ENCODE measurements at places on chromosomes 6 and 20.

GRCh38 chr6:113558431-113558830 lies 298.7 kb upstream of the MARCKS start:
- DNase-seq = no peak

GRCh38 chr6:20565342-20565741 lies 31.1 kb downstream of the CDKAL1 start:
- DNase-seq = no peak

- no peak for DNase-seq
Measured at GRCh38 chr20:55394592-55394991, 610.7 kb downstream of the CBLN4 start.

DNA sequence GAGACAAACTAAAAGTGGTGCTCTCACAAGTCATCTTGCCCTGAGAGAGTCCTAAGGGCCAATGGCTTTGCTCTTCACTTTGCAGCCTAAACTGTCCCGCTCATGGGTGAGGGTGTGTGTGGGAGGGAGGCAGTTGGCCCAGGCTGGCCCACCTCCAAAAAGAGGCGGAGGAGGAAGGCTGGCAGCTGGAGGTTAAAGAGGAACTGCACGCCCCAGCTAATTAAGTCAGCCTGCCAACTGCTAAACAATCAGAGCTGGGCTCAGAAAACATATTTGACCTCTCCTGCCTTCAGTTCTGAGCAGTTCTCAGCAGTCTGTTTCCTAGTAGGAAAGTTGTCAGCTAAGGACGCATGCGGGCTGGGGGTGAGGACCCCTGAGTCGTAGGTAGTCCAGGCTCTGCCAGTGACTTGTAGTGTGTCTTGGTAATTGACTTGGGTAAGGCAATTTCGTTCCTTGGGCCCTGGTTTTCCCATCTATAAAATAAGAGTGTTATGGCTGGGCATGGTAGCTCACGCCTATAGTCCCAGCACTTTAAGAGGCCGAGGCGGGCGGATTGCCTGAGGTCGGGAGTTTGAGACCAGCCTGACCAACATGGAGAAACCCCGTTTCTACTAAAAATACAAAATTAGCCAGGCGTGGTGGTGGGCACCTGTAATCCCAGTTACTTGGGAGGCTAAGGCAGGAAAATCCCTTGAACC lies 17.0 kb downstream of the GSS start:
- no peak for DNase-seq

DNA sequence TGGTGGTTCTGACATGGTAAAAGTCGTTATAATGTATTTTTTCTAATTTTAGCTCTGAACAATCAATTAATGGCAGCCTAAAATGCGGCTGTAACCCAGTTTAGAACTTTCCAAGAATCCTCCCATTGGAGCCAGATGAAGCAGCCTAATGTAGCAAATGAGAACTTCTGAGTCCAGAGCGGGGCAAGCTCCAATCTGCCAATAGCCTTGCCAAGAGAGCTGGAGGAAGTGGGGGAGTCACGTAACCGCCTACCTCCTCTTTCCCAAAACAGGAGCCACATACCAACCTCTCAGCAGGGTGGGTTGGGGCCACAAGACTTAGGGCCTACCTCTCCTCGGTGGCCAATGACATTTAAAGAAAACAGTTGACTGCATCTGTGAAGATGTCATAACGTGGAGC lies 230.6 kb downstream of the SOD2 start:
- no peak for DNase-seq

DNA sequence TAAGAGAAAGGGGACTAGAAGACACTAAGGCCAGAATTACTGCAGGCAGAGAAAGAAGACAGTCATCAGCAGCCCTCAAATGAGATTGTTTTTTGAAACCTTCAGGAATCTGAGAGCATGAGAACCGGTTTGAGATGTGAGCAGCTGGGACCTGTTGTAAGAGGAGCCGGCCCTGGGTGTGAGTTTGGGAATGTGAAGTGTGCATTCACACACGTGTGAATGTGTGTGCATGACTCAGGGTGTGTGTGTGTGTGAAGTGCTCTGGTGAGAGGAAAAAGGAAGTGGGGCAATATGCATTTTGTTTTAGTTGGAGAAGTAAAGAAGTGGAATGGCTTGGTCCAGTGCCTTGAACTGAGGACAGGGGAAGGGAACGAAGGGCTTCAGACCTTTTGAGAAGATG lies 4.3 kb downstream of the SCUBE3 start:
- no peak for DNase-seq

DNA sequence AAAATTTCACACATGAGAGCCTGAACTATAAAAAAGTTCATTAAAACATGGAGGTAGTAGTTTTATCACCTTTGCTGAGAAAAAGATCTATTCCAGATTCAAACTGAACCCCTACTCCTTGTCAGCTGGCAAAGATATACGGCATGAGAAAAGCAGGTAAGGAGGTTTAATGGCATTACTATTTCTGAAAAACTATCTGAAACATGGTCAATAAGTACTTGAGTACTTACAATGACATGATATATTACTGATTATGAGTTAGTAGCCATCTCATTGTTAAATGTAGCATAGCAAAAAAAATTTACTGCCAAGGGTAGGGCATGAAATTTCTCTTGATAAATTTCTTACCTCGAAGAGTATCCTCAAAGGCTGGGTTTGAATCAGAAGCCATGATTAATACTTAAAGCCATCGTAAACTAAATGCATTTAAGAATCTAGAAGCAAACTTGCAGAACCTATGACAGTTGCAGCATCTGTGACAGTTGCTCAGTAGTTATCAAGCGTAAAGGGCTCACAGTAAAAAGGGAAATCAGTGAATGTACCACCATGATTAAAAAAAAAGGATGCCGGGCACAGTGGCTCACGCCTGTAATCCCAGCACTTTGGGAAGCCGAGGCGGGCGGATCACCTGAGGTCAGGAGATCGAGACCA lies 8.7 kb downstream of the SLC17A5 start:
- no peak for DNase-seq

DNA sequence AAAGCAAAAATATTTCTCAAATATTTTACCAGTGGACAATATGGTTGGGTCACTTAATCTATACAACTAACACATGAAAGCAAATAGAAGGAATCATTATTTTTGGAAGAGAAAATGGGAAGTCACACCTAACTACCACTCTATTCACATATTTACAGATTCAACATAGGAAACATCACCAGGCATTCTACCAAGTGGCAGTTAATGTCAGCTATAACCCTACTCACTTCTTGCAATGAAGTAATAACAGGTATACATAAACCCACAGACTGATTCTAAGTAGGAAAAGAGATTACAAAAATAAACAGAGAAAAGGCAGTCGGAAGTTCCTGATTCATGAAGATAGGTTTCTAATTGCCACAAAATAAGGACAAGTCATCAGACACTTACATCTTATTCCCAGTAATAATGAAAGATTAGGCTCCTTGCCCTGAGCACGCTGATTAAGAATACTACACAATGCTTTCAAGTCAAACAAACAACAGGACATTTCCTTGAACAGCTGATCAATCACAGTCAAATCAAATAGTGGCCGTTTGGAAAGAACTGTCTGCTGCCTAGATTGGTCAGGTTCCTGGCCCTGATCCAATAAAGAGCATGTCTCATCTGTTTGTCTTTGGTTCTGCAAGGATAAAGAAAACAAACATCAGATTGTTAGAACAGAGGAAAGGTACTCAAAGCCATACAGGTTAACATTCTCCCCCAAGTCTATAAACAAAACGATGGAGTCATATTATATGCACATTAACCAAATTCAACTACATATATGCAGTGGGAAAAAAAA lies 79.2 kb upstream of the PLN start:
- DNase-seq = no peak

- DNase-seq = no peak
Measured at GRCh38 chr20:11195169-11195568, 521.4 kb upstream of the JAG1 start.

DNA sequence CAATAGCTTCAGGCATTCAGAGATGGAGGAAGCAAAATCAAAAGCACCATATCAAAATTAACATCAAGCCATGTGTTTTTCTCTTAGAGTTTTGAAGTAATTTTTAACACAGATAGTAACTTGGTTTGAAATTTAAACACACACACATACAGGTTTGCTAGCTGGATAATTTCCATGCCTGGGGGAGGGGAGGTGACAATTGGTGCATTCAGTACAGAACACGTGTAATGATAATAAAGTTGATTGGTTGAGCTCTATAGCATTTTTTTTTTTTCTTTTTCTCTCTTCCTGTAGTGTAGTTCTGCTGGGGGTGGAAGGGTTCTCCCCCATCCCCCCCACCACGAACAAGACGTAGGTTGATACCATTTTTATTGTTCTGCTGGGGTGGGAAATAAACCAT lies 564.8 kb downstream of the LMBRD1 start:
- no peak for DNase-seq

- DNase-seq = no peak
Measured at GRCh38 chr6:79797163-79797764, 150.1 kb downstream of the ELOVL4 start.

- DNase-seq = no peak
Measured at GRCh38 chr20:64156136-64156885, 7.9 kb upstream of the MYT1 start.

DNA sequence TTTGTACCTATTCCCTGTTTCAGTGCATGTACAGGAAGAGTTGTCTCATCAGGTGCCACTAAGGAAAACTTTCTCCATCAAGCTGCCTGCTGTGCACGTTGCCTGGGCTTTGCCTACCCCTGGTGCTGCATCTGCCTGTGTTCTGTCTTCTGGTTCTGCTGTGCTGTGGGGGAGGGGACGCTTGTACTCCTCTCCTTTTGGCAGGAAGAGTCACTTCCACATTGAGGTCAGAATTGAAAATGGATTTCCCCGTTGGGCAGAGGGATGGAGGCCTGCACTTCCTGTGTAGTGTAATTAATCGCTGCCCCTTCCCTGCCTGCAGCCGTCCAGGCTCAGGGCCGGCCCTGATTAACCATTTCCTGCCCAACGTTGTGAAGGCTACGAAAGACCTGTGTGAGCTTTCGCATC lies 153.3 kb downstream of the SCML4 start:
- DNase-seq = no peak

- DNase-seq = no peak
Measured at GRCh38 chr20:53652090-53652858, 58.6 kb upstream of the ZNF217 start.

DNA sequence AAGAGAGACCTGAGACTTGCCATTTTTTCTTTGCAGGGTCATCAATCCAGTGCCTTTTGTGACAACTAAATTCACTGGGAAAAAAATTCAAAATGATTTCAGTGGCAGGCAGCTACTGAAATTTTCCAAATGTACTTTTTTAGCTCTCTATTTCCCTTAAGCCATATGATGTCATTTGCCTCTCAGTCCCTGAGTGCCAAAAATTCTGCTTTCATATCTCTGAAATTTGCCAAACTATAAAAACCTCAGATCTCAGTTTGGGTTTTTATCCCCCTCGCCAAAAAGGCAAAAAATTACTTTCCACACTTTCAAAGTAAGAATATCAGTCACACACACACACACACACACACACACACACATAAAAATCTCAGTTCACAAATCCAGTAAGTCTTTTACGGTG lies 651.3 kb upstream of the ARID1B start:
- no peak for DNase-seq

DNA sequence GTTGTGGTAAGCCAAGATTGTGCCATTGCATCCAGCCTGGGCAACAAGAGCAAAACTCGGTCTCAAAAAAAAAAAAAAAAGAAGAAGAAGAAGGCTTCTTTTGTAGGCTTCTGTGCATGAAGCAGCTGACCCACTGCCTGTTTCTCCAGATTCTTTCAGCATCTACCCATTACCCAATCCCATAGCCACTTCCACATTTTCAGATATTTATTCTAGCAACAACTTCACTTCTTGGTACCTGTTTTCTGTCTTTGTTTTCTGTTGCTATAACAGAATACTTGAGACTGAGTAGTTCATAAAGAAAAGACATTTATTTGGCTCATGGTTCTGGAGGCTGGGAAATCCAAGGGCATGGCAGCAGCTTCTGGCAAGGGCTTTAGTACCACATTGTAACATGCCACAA lies 95.3 kb upstream of the SGK1 start:
- no peak for DNase-seq

- DNase-seq = no peak
Measured at GRCh38 chr20:51876313-51876940, 74.1 kb upstream of the SALL4 start.

- DNase-seq = no peak
Measured at GRCh38 chr20:14360416-14360815, 23.0 kb upstream of the FLRT3 start.

GRCh38 chr20:57844626-57845596 lies 135.1 kb upstream of the PMEPA1 start:
- DNase-seq = no peak

DNA sequence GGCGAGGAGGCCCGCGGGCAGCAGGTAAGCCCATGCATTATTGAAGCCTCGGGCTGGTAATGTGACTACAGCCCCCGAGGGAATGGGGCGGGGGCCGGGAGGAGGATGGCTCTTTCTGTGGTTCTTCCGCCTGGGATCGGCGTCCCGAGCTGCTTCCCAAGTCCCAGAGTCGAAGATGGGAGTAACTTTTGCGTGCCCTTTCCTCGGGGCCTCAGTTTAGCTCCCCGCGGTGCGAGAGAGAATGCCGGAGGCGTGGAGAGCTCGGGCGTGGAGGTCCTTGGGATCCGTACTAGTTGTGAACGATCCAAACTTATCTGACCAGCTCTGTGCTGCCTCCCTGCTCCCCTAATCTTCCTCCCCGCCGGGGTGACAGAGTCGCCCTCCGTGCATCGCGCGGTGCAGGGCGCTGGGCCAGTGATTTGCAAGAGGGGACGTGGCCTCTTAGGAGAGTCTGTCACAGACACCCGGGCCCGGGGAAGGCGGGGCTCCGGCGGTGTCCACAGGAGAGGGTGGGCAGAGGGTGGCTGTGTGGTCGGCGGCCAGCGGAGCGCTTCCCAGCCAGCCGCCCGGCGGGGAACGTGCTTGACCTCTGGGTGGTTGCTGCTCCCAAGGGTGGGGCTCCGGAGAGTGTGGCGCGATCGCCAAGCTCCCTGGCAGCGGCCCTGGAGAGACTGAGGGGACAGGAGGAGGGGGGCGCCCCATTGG lies 815 bp downstream of the UTRN start:
- DNase-seq = no peak

- no peak for DNase-seq
Measured at GRCh38 chr6:33947916-33948594, 144.3 kb upstream of the MLN start.

- DNase-seq = no peak
Measured at GRCh38 chr20:47380481-47380880, 24.0 kb upstream of the ZMYND8 start.

DNA sequence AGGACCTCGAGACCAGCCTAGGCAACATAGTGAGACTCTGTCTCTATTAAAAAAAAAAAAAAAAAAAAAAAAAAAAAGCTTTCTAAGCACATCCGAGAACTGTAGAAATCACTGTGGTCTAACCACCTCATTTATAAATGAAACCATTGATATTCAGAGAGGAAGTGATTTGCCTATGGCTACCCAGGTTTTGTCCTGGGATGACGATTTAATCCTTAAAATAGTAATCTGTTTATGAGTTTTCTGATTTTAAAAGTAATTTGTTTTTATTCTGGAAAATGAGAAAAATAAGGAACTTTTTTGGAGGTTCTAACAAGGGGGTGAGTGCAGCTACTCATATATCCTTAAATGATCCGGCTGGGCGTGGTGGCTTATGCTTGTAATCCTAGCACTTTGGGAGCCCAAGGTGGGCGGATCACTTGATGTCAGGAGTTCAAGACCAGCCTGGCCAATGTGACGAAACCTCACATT lies 6.5 kb upstream of the BTN3A2 start:
- DNase-seq = no peak
